SW 1271 (cell line): ENCODE measurements at places on chromosomes 5 and 9.

- DNase-seq = no peak
These were observed 127.7 kb downstream of the GCNT1 start for GRCh38 chr9:76586390-76587314.

DNA sequence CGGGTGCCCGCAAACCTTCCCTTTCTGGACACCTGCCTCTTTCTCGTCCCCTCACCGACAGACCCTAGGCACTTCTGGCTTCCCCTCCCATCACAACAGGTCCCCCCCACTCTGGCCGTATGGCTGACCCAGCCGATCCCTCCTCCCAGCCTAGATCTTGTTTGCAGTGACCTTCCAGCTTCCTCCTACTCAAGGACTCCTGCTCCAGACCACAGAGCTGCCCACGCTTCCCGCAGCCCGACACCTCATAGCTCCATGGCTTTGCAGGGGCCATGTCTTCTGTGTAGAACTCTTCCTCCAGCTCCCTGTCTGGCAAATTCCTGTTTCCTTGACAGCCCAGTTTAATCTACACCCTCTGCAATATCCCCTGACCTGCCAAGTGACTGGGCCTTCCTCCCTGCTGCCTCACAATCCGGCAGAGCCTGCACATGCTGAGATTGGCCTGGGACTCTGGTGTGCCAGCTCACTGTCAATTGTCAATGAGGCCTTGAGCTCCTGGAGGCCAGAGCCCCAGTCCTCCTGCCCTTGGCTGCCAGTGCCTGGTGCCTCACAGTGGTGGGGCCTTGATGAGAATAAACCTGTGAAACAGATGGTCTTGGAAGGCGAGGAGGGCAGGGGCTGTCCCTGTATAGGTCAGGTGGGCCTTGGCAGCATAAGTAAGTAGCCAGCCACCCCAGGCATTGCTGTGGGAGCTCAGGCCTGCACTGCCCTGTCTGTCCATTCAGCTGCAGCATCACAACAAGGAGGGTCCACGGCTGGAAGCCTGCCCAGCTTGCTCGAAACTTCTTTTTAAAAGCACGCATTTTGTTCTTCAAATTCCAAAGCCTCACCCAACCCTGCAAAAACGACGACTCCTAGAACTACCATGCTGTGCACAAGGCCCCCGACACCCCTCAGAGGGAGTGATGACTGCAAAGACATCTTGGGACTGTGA lies 50.5 kb downstream of the GADD45G start:
- no peak for DNase-seq

- no peak for DNase-seq
These were observed 19.7 kb downstream of the NIPSNAP3B start for GRCh38 chr9:104783588-104783987.

DNA sequence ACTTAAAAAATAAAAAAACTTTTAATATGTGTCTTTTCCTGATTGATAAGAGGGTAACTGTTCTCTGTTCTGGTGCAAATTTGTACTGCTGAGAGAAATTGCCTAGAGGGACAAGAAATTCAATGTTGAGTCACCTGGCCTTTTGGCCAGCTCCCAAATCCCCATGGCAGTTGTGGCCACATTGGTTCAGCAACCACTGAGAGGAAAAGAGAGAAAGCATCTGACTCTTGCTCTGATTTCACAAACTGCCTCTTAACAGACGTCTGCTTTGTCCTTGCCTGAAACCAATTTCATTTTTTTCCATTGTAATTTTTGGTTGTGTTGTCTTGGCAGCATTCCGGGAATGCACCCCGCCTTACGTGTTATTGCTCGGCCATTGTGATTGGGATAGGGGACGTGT lies 42.4 kb downstream of the NTRK2 start:
- DNase-seq = no peak

- DNase-seq = no peak
These were observed 373.0 kb upstream of the CCNH start for GRCh38 chr5:87785554-87786335.

DNA sequence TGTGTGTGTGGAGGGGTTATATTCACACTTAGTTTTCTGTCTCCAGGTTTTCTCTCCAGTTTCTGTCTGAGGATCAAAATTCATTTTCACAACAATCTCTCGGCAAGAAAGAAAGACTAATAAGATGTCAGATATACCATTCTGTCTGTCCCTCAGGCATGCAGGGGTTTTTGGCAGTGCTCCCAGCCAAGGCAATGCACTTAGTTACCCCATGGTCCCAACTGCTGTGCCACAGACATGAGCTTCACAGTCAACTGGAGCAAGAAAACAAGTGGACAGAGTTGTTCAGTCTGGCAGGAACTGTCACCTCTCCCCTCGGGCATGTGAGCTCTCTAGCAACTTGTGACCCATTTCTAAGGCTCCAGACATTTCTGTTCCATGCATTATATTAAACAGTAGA lies 101.7 kb upstream of the LHFPL2 start:
- DNase-seq = no peak

DNA sequence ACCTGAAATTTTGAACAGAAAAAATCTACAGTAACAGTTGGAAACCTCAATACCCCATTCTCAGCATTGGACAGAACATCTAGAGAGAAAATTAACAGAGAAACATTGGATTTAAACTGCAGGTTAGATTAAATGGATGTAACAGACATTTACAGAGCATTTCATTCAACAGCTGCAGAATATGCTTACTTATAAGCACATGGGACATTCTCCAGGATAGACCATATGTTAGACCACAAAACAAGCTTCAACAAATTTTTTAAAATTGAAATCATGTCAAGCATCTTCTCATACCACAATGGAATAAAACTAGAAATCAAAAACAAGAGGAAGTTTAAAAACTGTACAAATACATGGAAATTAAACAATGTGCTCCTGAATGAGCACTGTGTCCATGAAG lies 316.3 kb downstream of the FAM170A start:
- DNase-seq = no peak

- no peak for DNase-seq
These were observed 16.0 kb downstream of the ANXA6 start for GRCh38 chr5:151141535-151141934.

DNA sequence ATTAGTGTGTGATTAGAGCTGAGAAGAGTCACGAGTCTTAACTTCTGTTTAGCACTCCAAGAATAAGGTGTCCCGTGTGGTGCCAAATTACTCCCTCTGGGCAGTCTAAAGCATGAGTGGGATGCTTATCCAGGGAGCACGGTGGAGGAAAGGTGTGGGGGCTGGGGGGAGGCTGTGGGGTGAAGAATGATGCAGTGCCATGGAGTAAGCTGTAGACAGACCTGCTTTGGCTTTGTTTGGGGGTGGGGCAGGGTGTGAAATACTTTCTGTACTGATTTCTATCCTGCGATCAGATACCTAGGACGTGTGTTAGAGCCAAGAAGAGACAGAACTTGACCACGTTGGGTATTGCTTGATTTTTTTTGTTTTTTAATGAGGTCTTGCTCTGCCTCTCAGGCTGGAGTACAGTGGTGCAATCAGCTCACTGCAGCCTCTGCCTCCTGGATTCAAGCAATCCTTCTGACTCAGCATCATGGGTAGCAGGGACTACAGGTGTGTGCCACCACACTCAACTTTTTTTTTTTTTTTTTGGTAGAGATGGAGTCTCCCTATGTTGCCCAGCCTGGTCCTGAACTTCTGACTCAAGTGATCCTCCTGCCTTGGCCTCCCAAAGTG lies 232.8 kb downstream of the MAN2A1 start:
- DNase-seq = no peak

DNA sequence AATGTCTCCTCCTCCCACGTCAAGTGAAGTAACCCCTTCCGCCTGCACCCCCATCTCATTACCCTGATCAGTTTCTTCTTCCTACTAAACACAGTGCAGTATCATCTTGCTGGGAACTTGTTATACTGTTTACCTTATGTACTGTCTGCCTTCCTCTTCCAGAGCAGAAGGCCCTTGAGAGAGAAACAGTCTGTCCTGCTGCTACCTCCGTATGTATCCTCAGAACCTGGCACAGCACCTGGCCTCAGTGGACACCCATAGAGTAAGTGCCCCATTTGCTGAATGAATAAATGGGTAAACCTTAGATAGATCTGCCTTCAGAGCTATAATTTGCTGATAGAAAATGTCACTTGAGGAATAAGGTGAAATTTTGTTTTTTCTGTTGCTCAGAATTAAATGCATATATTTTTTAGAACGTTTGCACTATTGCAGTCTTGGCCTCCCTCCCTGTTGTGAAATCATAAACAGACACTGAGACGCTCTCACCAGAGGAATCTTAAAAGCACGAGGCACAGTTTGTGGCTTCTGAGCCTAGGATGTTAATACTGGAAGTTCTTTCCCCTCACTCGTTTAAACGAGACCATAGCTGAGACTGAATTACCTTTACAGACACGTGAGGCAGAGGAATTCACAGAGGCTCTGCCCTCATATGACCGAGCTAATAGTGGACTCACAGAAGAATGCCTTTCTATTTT lies 223.1 kb upstream of the DAP start:
- DNase-seq = no peak

DNA sequence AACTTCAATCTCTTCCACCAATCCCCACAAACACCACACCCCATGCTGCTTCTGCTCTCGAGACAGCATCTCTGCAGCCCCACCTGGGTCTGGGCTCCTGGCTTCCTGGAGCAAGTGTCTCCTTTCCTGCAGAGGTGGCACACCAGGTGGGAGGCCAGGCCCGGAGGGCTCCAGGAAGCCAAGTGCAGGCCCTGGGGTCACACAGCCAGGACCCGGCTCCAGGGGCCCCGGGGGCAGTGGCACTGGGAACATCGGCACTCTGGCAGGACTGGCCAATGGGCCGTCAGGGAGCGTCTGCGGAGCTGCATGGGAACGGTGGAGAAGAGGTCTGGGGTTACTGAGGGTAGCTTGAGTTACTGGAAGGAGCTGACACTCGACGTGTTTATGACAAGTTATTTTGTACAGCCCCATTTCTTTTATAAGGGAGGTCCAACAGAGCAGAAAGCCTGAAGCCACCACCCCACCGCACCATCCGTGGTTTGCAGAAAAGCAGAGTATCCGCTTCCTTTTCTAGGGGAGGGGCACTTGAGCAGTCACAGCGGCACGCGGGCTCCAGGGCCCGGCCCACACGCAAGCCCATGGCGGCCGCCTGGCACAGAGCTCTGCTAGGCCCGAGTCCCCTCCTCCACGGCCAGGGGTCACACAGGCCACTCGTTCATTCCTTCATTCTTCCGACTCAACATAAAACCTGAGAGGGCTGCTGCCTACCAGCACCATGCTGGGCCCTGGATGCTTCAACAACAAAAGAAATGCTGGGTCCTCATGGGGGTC lies 14.6 kb upstream of the INPP5E start:
- no peak for DNase-seq

- no peak for DNase-seq
These were observed 180.1 kb upstream of the ELL2 start for GRCh38 chr5:96141749-96142148.
